ENCODE measurements at places on chromosomes 2 and 18.

DNA sequence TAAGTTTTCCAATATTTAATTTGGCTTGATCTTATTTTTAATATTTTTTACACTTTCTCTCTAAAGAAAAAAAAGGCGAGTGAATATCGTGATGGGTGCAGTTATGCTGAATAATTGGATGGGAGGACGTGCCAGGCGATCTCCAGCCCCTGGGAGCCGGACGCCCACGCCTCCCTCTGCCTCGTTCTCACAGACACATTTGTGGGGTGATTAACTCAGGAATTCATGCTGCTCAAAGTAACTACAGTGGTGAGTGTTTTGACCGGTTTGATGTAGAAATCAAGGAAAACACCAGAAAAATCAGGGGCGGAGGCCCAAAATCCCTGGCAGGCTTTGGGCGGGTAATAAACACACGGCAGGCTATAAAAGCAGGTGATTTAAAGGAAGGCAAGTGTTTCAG lies 736.8 kb upstream of the SALL3 start:
- DNase-seq: no peak

DNA sequence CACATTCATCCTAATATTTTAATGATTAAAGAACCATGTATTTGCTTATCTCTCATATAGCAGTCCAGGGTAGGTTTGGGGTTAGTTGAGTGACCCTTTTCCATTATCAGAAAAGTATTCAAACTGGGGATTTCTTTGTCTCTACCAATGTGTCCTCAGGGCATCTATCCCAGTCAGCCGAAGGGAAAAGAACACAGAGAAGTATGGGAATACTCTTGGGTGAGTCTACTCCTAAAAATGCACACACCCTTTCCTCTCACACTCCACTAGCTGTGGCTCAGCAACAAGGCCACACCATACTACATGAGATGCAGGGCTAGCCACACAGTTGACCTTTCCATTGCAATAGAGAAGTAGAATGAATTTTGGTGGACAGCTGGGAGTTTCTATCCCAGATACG lies 114.3 kb downstream of the NXPH2 start:
- DNase-seq: no peak

GRCh38 chr18:9096007-9096371 lies 6.5 kb upstream of the NDUFV2 start:
- DNase-seq: no peak

DNA sequence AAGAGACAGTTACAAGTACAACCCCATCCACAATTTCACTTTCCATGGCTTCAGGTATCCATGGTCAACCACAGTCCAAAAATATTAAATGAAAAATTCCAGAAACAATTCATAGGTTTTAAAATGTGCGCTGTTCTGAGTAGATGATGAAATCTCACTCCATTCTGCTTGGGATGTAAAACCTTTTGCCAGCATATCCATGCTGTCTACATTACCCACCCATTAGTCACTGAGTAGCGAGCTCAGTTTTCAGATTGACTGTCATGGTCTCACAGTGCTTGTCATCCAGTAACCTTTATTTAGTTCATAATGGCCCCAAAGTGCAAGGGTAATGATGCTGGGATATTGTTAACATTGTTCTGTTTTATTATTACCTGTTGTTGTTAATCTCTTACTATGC lies 40.5 kb downstream of the SMAD4 start:
- DNase-seq: no peak

- no peak for DNase-seq
Measured at GRCh38 chr2:105296017-105296611, 33.4 kb downstream of the TGFBRAP1 start.

DNA sequence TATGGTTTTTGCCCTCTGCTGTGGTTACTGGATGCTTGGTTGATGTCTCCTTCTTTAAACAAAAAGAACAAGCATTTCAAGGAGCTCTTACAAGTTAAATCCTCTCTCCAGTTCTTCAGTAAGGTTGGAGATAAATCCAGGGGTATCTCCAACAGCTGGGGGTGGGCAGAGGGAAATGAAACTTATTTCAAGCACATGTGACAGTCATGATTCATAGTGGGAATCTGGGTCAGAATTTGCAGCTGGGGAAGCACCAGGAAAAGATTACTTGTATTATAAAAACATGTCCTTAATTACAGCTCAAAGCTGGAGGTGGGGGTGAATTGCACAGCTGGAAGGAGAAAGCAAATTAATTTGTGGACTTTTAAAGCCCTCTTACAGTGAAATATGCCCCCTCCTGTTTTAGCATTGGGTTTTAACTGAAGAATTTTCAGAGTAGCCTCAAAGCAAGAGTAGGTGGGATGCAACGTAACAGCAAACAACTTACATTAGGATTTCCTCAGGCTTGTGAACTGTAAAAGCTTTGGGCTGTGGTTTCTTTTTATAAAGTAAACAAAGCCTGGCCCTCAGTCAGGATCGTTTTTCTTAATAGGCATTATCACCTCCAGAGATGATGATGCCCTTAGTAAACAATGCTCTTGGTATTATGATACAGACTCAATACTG lies 596.4 kb downstream of the NYAP2 start:
- no peak for DNase-seq

GRCh38 chr2:233021771-233022170 lies 8.7 kb upstream of the NGEF start:
- no peak for DNase-seq

DNA sequence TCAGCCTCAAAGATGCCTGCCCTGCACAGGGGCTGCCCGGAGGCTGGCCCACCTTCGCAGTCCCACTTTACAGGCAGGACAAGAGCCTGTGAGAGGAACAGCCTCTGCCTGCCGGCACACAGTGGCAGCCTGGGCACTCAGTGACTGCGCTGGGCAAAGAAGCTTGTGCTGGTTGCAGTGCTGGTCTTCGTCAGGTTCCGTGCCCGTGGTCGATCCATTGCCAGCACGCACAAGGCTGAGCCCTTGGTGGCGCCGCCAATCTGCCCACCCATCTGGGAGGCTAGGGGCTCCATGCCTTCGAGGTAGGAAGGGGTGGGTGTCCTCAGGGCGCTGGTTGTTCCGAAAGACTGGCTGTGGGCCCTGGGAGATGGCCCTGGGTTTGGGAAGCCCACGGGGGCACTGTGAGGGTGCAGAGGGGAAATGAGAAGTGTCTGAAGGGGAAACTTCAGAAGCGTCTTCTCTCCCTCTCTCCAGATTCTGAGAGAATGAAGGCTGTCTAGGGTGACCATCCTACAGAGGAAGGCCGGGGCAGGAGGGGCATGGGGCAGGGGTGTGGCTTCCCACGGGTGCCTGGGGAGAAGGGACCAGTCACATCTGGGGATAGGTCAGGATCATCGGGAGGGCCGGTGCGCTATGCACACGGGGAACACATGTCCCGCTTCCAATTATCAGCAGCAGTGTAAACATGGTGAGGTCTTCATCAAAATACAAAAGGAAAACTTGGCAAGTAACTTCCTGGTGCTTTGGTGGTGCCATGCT lies 49.1 kb upstream of the HS6ST1 start:
- DNase-seq: no peak

DNA sequence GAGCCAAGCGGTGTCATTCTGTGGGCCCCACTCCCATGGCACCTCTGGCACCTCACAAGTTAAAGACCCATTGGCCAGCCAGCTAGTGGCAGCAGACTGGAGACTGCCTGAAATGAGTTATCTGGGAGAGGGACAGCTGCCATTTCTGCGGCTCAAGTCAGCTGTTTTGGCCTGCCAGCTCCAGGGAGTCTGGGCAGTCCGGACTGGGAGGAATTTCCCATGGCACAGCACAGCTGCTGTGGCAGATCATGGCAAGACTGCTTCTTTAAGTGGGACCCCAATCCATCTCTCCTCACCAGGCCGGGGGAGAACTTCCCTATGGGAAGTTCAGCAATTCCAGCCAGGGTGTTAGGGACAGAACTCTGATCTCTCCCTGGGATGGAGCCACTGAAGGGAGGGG lies 2187.6 kb upstream of the CELF4 start:
- no peak for DNase-seq

DNA sequence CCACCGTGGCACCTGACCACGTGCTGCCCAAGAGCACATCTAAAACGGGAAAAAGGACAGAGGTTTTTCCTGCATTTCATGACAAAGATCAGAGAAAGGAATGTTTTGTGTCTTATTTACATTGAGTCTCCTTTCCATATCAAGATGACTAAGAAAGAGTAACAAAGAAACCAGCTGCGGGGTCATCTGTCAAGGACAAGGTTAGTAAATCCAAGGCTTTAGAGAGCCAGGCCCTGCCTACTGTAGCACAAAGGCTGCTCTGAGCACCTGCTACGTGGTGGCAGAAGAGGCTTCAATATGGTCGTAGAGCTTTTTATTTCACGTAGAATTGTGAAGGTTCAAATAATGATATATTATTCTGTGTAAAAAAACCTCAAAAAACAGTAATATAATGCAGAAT lies 51.0 kb downstream of the PRELID3A start:
- DNase-seq: no peak

GRCh38 chr18:24230766-24231165 lies 91.9 kb downstream of the CABYR start:
- DNase-seq: no peak
